ENCODE measurements at places on chromosomes 5 and 9.

DNA sequence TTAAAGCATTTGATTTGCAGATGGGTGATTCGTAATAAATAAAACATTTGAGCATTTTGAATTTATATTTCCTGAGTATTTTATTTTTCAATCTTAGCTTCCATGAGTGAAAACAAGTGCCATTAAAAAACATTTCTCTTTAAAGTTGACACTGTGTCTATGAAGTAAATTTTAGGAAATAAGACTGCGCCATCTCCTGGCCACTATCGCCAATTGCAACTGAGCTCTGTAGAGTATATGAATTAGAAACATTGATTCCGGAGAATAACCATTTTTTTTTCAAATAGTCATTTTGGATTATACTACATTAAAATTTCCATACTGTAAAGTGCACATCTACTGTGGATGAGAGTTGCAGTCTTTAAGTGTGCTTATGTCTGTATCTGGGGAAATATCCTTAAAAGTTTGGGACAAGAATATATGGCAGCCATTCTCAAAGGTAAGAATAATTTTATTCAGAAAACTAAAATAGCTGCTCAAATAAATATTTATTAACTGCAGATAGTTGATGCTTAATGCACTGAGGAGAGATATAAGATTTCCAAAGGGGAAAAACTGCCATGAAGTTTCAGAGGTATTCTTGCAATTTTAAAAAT is 5.9 kb downstream of the DMRTA1 start:
- DNase-seq = no peak

DNA sequence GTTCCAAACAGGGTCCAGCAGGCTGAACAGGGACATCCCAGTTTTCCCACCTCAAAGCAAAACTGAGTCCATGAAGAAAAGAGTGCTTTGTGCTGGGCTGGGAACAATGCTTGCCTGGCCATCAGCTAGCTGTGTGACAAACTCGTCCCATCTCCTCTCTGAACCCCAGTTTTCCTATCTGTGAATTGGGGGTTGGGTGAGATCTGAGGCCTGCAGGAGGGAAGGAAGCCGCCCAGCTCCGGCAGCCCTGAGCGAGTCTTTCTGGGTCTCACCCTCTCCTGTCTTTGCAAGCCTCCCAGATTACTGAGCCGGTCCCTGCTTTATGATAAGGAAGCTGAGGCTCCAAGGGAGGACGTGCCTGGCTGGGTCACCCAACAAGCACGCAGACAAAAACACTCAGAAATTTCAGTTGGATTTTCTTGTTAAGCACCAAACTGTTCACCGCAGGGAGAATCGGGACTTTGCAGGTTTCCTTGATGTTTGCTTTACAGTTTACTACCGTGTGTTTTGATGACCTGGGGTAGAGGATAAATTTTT is 82.6 kb upstream of the LMX1B start:
- no peak for DNase-seq

- no peak for DNase-seq
Measured at GRCh38 chr9:107018861-107019545, 156.0 kb downstream of the ZNF462 start.

DNA sequence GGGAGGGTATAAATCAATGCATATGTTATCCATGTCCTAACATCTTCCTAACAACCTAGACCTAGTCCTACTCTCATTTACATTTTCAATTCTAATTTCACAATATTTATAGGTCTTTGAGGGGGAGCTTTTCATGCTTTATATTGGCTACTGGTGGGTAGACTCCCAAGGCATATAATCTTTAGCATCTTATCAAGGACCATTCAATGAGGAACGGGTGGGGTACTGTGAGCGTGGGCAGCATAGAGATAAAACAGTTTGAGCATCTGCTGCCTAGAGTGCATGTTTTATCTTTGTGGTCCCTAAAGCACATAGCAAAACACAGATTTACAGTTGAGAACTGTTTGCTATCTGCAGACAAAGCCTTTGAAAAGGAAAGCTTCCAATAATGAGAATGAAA is 427.6 kb upstream of the WWC1 start:
- DNase-seq = no peak

- DNase-seq = no peak
Measured at GRCh38 chr9:128193469-128194096, 2.2 kb upstream of the CIZ1 start.

- no peak for DNase-seq
Measured at GRCh38 chr5:38845526-38846378, at the start of gene OSMR. Gene OSMR, plus strand, starts transcription at chr5:38846012. Its CDS starts 23,033 bp downstream, at chr5:38869045.

GRCh38 chr5:181246276-181247049 is 2.8 kb upstream of the RACK1 start:
- DNase-seq = peak; percentile 45

- no peak for DNase-seq
Measured at GRCh38 chr9:70324963-70325362, 66.2 kb downstream of the SMC5 start.

- peak; percentile 65 for DNase-seq
Measured at GRCh38 chr5:172697123-172698121, 56.4 kb downstream of the NEURL1B start.

GRCh38 chr5:126104951-126105350 is 318.3 kb upstream of the GRAMD2B start:
- DNase-seq = no peak

- DNase-seq = no peak
Measured at GRCh38 chr5:167348980-167349379, 942.5 kb upstream of the WWC1 start.

DNA sequence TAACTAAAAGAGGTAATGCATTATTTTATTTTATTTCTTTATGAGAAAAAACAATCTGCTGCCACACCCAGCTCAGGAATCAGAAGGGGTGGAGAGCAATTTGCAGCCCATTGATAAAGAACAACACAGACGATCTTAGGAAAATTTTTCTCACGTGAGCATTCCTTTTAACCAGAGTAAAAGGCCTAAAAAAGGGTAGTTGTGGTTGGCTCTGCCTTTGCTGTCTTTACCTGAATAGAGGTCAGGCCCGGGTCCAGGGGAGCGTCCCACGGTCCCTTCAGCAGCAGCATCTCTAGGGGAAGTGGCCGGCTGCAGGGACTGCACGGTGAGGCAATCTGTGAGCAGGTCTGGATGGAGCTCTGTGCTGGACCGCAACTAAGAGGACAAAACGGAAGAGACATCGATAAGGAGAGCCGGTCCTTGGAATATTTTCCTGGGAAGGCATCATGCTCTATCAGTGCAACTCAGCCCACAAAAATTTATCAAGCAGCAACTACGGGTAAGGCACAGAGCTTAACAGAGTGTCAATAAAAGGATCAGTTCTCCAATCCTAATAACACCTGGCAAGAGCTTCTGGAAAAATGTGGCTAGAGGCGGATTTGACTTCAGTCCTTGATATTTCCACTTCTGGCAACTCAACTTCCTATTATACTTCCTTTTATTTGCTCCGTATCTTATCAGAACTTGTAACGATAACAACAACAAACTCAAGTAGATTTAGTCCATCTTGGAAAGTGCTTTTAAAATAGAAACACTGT is 372.8 kb upstream of the RFX3 start:
- no peak for DNase-seq

DNA sequence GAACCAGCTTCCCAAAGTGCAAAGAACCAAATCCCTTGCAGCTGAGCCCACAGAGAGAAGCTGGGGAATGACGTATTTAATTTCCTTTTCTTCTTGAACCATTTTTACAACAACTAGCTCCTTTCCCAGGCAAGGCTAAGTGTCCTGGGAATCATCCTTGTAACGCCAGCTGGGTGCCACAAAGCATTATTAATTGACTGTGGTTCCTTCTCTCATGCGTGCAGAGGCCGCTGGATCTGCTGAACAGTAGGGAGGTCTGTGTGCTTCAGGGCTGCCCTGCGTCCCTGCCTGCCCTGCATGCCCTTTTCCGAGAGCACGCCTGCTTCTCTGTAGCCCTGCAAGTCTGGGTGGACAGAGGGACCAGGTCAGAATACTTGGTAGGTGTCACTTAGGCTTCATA is 124.1 kb upstream of the OTULINL start:
- no peak for DNase-seq

- DNase-seq = no peak
Measured at GRCh38 chr5:95090774-95091173, 194.1 kb downstream of the MCTP1 start.

DNA sequence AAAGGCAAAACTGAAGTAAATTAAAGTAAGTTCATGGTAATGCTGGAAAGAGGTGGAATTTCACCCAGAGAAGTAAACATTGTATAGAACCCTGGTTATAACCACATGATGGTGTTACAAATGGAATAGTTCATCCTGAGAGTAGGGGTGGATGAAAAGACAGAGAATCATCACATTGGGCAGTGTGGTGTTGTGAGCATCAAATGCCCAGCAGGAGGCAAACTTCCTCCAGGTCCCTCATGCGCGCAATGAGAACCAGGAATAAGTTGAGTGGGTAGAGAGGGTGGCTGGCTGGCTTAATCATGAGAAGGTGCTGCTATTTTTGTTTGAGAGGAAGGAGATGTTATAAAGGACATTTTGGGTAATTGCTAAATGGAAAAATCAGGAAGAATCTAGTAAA is 163.3 kb upstream of the HMHB1 start:
- no peak for DNase-seq

GRCh38 chr5:132746954-132747615 is at the start of gene CCNI2:
Gene CCNI2, plus strand, starts transcription at chr5:132747426. Its CDS starts 70 bp downstream, at chr5:132747496.
- DNase-seq = peak; percentile 60

DNA sequence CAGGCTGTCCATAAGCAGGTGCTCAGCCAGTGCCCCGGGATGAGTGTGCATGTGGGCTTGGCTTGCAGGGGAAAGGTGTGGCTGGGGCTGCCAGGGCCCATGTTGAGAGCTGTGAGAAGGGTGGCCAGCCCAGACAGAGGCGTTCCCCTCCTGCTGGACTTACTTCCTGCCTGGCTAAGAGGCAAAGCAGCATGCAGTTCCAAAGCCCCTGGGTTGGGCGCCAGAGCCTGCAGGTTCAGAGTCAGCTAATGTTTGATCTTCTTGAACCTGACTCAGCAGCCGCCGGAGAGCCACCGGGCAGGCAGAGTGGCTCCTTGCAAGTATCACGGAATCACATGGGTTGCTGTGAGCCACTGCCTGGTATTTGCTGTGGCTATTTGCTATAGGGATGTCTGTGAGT is 168.4 kb upstream of the MAP1B start:
- no peak for DNase-seq

DNA sequence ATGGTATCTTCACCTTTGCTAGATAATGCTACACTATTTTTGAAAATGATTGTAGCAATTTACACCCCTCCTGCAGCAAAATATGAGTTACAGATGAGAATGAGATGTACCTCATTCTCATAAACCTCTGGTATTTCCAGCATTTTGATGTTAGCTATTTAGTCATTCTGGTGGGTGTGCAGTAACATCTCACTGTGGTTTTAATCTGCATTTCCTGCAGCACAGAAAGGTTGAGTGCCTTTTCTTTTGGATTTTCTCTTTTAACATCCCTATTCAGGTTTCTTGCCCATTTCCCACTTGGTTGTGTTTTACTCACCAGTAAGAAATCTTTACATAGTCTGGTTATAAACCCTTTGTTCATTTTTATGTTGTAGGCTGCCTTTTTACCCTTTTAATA is 206.2 kb downstream of the NR3C1 start:
- DNase-seq = no peak

GRCh38 chr5:173315495-173316338 is 12.5 kb downstream of the STC2 start:
- DNase-seq = no peak

GRCh38 chr5:36786448-36787012 is 90.0 kb upstream of the NIPBL start:
- no peak for DNase-seq

- DNase-seq = no peak
Measured at GRCh38 chr5:23977997-23978396, 470.6 kb downstream of the PRDM9 start.

DNA sequence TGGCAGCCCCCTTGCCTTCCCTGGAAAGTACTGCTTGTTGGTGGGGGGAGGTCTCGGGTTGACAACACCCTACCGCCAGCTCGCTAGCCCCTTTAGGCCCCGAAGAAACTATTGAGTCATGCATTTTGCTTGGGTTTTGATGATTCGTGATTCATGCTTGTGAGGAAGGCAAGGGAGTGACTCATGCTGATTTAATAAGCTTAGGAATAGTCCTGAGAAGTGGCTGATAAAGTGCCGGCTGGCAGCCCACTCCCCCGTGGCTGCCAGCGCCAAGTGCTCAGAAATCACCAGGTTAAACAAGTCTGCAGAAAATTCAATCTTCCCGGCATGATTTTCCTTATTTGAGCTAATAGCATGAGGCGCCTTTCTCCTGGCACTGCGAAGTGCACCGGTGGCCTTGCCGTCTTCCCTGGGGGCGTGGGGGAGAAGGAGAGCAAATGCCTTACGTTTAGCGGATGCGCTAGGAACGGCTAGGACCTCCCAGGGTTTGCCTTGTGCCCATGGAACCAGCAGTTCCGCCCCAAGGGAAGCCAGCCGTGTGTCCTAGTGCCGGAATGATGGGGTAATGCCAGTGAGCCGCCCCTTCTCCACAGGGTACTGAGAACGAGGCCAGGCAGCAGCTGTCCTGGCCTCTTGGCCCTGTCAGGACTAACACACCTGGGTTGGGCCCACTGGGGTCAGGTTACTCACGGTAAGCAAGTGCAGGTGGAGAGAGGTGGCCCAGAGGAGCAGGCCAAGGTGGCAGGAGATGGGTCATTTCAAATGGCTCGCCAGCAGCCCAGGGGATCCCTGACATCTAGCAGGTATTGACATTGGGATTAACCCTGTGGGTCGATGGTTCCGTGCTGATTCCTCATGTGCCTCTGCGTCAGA is 151.9 kb downstream of the MACROH2A1 start:
- DNase-seq = no peak

DNA sequence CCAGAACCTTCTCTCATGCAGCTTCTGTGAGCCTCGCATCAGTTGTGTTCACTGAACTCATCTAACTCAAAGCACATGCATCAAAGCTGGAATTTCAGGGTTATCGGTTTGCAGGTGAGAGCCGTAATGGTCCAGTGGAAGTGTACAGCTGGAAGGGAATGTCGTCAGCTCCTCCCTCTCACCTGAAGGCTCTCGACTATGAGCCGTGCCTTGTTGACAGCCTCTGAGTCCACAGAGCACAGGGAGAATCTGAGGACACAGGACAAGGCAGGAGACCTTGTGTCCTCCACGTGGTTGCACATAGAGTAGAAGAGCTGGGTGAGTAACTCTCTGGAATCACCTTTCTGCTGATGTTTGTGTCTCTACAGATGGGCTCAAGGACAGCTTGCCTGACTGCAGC is 38.8 kb downstream of the PROP1 start:
- no peak for DNase-seq

DNA sequence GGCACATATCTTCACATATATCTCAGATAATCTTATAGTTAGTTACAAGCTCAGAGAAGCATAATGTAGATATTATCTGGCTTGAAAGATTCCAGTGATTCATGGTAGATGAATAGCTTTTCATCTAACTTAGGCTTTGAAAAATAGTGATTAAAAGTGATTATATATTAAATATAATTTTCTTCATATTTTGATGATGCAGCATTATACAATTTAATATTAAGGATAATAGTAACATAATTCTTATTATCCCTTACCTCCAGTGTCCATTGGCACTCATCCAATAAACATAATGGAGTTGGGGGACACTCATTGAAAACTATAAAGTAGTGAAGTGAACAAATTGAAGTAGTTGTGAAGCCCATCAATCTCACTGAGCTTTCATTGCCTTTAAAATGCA is 35.8 kb downstream of the NMUR2 start:
- DNase-seq = no peak
